ENCODE measurements at places on chromosomes 5 and 9.
A peak's percentile ranks its signal among the peaks of the same experiment; 100 is the strongest.

DNA sequence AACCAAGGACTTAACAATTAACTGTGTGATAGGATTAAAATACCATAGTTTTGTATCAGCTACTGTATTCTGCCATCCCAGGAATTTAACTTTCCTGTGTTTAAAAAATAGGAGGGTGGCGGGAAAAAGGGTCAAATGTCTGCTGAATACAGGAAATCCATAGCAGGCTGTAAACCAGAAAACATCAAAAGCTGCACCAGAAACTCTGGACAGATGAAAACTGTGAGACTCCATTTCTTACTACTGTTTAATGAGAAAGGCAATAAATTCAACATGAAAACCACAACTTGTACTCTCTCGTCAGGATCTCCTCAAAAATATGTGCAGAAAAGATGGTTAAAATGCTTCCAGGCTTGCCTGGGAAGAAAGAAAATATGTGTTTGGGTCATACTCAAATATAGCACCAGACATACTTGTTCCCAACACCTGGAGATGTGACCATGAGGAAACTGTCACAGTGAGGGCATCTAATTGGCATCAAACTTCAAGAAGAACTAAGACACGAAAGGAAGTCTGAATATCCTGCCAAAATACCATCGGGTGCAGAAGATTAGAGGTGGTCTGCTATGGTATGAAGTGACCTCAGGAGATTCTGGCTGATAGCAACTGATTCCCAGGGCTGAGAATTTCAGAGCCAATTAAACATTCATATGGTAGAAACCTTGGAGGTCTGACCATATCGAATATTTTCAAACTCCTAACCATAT, 164.7 kb upstream of the TARS1 start:
- DNase-seq: no peak

DNA sequence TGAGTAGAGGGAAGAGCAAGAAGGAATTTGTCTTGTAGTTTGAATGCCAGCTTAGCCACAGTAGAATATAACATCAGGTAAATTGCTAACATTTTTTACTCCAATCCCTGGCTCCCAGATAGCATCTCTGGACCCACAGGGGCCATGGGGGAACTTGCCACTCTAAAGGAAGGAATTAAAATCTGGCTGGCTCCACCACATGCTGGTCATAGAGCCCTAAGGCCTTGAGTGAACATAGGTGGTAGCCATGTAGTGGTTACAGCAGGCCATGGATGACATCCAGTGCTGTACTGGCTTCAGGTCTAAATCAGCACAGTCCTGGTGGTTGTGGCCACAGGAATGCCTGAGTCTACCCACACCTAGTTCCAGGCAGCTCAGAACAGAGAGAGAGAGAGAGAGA, 109.9 kb upstream of the RGMB start:
- DNase-seq: no peak

DNA sequence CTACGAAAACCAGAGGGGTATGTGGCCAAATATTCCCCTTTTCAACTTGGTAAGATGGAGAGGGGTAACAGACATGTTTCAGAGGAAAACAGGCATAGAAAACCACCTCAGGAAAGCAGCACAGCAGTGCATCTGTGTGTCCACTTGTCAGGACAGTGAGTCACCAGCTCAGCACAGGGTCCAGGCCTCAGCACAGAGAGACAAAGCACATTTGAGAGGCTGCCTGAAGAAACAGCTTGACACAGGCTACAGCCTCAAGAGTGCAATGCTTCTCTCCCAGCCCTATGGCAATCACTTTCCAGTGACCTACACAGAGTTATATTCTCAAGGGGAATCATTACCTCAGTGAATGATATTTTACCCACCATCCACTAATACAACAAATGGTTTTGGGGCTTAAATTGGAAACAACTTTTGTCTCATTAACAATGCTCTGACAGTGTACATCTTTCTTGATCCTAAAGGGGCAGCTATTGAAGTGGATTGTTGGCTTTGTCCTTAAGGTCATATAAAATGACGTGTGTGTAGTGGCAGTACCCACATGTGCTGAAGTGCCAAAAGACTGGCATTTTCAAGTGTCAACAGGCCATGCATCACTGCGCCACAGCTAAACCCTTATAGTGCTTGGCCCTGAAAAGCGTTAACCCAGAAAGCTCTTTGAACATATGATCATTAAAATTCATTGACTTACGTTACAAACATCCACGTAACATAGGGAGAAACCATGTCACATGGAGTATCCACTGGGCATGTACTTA, 46.4 kb downstream of the ERMP1 start:
- DNase-seq: no peak

DNA sequence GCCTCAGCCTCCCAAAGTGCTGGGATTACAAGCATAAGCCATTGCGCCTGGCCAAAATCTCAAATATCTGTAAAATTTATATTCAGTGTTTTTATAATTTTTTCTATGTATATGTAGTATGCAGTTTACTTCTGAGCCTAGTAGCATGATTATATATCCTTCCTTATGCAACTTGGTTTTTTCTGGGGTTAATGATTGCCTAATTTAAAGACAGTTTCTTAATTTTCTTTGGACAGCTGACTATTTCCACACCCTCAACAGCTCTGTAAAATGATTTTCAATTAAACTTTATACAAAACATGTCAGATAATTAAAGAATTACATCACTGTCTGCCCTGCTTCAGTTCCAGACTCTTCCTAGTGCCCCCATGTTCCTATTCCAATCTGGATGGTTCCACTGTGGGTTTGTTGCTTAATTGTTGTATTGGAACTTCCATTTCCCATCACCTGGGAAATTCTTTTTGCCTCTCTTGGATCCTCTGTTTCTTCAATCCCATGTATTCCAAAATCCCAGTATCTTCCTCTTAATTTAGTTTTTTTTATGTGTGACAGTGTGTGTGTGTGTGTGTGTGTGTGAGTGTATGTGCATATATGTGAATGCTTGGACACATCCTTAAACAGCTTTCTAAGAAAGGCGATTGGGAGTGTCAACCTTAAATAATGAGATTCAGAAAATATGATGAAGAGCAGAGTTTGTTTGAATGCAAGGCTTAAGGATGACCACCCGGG, 53.2 kb downstream of the C5orf22 start:
- DNase-seq: no peak

DNA sequence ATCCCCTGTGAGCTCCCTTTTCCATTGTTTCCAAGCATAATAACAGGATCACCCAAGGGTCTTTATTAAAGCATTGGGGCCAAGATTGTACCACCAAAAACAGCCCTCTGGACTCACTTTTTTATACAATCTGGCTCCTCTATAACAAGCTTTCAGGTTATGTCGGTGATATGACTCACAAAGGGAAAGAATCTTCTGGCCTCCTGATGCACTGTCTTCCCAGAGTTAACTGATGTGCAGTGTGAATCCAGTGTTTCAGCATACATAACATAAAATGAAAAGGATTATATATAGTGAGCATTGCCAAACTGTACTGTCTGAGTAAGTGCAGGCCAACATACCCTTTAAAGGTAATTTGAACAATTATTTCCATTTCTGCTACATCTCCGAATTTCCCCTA, 33.9 kb upstream of the MAN2A1 start:
- no peak for DNase-seq

DNA sequence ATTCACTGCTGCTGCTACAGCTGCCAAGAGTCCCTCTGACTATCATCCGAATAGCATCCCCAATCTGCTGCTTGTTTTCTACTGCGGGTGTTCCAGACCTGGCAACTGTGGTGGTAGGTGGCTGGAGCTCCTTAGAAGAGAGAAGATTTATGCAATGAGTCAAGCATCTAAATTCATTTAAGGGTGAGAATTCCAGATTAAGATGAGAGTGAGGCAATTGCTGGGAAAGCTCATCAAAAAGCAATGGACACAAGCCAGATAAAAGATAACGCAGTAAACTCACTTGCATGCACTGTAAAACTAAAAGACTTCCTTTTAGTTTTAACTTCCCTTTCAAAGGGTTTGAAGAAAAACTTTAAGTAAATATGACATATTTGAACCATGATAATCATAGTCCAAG, 3.9 kb downstream of the PLK2 start:
- DNase-seq: no peak

DNA sequence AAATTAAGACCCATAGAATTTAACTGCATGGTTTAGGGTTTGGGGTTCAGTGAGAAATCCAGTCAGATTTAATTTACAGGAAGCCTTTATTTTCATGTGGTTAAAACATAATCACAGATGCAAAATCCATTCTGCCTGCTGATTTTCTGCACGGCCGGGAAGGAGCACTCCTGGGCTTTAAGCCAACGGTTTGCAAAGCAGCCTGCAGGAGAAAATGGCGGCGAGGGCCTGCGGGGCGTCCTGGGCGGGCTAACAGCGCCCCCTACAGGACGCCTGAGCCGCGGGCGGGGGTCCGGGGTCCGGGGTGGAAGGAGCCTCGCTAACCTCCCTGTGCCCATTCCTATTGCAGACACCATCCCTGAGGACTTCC, 47.6 kb downstream of the THBS4 start:
- DNase-seq: peak; percentile 59
